ENCODE measurements at places on chromosomes 7 and 10.
A peak's percentile ranks its signal among the peaks of the same experiment; 100 is the strongest.

DNA sequence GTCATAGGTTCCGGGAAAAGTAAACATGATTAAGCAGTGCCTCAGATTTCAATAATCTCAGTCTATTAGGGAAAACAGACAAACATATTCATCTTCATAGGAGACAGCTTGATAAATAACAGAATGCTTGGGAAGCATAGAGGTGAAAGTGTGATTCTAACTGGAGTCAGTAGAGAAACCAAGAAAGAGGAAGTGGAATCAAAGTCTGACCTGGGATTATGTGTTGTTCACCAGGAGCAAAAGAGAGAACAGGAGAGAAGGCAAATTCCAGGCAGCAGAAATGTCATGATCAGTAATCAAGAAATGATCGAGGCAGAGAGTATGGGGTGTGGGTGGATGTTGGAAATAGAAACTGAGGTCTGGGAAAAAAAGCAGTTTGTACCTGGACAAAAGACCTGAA lies 43.7 kb downstream of the DGKB start:
- no peak for DNase-seq

- no peak for DNase-seq
Observed at GRCh38 chr7:43784030-43784584, 25.6 kb downstream of the BLVRA start.

- no peak for DNase-seq
Observed at GRCh38 chr10:67923551-67923950, 39.1 kb downstream of the SIRT1 start.

DNA sequence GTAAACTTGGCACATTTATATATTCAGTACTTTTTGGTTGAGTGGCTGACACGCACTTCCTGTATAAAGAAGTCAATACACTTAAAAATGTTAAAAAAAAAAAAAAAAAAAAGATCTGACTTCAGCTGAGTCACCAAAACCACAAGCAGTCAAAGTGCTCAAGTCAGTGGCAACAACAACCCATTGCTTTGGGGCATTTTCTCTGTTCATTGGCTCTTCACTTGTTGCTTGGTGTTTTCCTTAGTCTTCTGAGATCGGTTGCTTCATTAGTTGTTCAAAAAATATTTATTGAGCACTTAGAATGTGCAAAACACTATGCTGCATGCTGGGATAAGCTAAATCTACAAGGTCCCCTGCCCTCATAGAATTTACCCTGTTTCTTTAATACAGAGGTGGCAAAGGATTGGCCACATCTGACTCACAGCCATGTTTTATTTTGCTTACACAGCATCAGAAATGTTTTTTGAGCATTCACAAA lies 63.7 kb downstream of the ZNRF2 start:
- peak; percentile 43 for DNase-seq

DNA sequence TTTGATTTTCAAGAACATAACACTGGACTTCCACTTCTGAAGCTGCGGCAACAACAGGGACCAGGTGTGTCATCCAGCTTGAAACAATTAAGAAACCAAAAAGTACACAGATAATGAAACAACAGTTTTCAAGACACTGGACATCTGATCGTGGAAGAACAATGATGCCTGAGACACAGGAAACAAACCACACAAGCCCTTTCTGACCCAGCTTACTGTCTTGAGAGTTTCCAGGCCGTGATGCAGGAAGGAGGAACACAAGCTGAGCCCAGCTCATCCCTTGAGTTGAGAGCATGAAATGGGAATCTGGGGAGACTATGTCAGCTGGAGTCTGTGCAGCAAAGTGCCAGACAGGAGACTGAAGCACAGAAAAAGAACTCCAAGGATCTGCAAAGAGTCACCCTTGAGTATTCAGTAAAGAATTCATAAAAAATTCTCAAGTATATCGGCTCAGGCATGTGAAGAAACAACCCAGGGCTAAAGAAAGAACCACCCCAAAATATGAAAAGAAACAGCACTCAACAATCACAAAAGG lies 91.6 kb downstream of the RNF32 start:
- no peak for DNase-seq

GRCh38 chr10:101576211-101576863 lies 11.7 kb downstream of the POLL start:
- DNase-seq = no peak

GRCh38 chr7:78264105-78264504 lies 465.5 kb downstream of the PHTF2 start:
- DNase-seq = no peak
